ENCODE measurements at places on chromosomes 12 and 14.

- DNase-seq = no peak
These were observed 7.9 kb upstream of the CEP170B start for GRCh38 chr14:104856869-104857860.

DNA sequence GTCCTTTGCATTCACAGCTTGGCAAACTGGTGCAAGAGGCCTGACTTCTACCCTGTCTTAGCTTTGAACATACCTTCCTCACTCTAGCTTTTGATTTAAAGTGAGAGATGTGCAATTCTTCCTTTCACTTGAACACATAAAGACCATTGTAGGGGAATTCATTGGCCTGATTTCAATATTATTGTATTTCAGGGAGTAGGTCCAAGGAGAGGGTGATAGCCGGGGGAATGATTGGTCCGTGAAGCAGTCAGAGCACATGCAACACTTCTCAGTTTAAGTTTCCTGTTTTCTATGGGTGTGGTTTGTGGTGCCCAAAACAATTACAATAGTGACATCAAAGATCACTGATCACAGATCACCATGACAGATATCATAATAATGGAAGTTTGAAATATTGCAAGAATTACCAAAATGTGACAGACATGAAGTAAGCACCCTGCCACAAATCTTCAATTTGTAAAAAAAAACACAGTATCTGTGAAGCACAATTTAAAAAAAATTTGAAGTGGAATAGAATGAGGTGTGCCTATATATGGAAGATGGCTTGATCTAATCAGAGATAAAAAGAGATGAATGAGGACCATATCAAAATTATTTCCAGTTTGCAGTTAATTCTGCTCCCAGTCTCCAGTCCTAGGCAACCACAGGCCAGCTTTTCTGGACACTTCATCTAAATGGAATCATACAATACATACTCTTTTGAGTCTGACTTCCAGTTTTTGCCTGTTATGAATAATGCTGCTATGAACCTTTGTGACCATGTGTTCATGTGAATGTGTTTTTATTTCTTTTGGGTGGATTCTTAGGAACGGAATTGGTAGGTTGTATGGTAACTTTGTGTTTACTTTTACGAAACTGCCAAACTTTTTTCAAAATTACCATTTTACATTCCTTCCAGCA lies 23.2 kb downstream of the BORCS5 start:
- peak; percentile 85 for DNase-seq

GRCh38 chr12:1117371-1117770 lies 126.3 kb downstream of the ERC1 start:
- DNase-seq = no peak

DNA sequence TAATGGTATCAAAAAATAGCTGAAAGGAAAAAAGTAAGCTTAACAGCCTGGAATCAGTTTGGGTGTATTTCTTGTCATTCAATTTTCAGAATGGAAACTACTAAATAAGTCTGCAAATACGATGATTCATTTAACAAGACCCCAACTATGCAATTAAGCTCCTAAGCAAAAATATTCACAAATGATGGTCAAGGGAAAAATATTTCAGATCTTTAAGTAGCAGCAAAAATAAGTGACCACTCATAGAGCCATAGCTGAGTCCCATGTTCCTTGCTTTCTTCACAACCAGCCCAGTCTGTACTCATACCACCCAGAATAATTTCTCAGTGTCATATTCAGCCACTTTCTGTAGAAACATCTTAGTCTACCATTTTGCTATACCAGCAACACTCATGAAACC lies 185.4 kb downstream of the PPM1H start:
- DNase-seq = no peak

- DNase-seq = no peak
These were observed 238.0 kb upstream of the FOXN3 start for GRCh38 chr14:89654998-89655397.

DNA sequence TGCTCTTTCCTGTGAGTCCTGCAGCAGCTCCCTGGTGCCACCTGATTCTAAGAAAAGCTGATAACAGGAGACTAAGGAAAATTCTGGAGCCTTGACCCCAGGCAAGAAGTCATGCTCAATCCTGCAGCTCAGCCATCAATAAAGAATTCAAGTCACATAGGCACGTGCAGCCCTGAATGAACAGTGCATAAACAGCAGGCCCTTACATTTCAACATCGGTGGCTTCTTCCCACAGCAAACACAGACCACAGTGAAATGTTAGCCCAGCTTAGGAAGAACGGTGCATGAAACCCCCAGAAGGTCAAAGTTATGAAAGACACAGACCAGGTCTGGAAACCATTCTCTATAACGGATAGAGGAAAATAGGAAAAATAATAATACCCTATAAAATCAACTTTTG lies 10.5 kb downstream of the CINP start:
- no peak for DNase-seq

DNA sequence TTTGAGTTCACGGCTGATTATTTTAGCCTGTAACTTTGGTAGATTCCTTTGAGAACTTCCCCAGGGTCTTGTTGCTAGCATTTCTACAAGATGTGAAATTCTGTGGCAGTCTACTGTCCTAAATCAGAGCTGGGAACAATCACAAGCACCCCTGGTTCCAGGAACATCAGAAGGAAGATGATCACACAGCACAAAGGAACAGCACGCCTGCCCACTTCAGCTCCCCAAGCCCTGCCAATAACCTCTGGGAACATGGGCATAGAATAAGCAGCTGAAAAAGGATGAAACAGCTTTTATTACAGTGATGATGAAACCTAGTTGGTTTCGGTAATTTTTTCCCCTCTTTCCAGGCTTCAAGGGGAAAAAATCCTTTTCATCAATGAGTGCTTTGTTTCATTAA lies 12.3 kb downstream of the GPR19 start:
- DNase-seq = no peak

GRCh38 chr14:104224131-104224505 lies 85.7 kb downstream of the KIF26A start:
- no peak for DNase-seq

DNA sequence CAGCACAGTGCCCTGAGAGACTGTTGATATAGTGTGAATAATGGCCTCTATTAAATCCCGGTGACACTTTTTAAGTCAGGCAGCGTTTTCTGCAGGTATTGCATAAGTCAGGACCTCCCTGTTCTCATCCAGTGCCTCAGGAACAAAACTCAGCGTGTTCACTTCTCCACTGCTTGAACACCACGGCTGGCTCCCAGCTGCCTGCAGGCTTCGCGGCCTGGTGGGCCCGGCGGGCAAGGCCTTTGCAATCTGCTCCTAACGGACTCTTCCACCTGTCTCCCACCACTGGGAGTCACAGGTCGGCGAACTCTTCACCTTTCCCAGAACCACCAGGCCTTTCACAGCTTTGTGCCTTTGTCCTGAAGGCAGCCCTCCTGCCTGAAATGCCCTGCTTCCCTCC lies 18.7 kb downstream of the RFX4 start:
- no peak for DNase-seq

- DNase-seq = no peak
These were observed 19.5 kb upstream of the GOLGA5 start for GRCh38 chr14:92774572-92774971.

DNA sequence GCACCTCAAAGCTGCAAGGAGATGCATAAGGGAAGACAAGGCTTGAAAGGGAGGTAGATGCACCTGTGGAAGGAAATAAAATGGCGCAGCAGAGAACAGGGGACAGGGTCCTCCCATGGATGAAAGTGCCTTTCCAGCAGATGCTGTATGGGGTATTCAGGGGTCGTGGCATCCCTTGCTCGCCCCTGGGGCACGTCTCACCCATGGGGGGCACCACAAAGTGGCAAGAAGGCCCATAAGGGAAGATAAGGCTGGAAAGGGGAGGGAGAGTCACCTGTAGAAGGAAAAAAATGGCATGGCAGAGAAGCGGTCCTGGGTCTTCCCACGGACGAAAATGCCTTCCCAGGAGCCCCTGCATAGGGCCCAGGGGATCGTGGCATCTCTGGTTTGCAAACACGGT lies 265.1 kb downstream of the ALG10 start:
- DNase-seq = no peak

DNA sequence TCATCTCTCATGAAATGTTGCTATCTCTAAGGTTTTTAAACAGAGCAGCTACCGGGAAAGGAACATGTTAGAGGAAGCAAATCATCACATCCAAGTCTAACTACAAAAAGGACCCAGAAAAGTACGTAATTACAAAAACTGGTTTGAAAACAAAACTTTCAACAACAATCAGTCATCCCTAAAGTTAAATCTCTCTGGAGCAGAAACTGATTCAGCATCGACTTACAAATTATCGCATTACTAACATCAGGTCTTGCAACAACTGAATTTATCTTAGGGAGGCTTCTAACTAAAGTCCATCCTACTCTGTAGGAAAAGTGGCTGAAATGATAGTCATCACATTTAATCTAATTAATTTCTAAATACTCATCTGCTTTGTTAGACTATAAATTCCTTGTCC lies 137.0 kb downstream of the MED13L start:
- no peak for DNase-seq

GRCh38 chr12:61846765-61847164 lies 413.4 kb upstream of the USP15 start:
- no peak for DNase-seq

DNA sequence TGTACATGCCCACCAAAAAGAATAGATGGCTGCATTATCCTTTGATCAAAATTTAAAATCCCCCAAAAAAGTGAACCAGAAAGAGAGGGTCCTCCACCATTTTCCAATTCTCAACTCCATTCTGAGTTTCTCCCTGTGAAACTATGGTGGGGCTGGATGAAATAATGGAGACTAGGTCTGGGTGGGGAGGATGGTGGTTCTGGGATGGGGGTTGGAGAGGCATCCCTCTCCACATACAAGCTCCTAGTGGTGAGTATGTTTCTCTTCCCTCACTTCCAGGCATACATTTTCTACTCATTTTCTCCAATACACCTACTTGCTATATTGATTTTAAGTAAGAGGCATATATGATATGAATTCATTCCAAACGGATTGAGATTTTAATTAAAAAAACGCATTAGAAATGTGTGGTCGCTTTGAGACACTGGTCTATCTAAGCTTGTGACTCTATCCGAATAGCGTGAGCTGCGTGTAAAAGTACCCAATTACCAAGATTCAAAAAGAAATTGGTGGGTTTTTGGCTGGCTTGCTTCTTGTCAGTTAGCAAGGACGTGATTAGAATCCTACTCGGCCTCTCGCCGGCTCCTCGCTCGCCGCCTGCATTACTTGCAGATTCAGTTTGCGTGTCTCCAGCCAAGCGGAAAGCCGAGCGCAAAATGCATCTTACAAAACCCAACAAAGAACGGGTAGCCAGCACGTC lies 3.4 kb downstream of the ASCL1 start:
- no peak for DNase-seq

DNA sequence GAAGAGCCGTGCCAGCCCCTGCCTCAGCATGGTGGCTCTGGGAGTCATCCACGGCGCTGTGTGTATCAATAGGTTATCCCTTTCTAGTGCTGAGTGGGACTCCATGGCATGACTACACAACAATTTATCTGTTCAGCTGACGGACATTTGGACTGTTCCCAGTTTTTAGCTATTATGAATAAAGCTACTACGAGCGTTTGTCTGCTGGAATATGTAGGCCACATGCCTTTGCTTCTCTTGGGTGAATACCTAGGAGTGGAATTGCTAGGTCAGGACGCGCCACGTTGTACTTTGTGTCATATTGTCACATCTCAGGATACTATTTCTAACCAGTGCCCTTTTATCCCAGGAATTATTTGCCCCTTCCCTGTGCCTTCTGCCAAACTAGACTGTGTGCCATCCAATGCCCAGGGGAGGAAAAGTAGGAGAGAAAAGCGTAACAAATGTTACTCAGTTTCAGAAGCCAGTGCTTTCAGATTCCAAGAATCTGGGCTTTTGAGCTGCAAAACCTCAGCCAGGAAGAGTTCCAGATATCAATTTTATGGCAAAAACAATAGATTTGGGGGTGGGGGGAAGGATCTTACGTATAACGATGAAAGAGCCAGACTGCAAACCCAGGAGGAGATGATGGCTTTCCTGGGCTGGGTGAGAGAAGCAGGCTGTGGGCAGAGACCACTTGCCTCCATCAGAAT lies 62.5 kb upstream of the NCOR2 start:
- no peak for DNase-seq
